ENCODE measurements at places on chromosomes 1 and 21. TPM values are rescaled to one million over a fixed set of nuclear protein-coding genes. Genes with fewer than 3 reads are reported as not detected.

GRCh38 chr21:34814529-34814951 lies 145.7 kb downstream of the CLIC6 start:
- no peak for DNase-seq
- H3K27ac ChIP-seq = no peak overlapping the region
- H3K27me3 ChIP-seq = no peaks in the 10 kb centered on the region
- no peak overlapping the region for H3K4me3 ChIP-seq

GRCh38 chr1:178528953-178529335 lies 16.0 kb downstream of the TEX35 start:
- no peak overlapping the region for H3K27ac ChIP-seq
- H3K4me3 ChIP-seq = no peak overlapping the region
- peaks cover 1% of the 10 kb centered on the region for H3K4me1 ChIP-seq
- no peak for DNase-seq

AUNIP gene
- total RNA-seq = 6.7 TPM

ITLN2 gene
- not detected for total RNA-seq

GRCh38 chr21:29305068-29305467 lies 6.3 kb downstream of the BACH1 start:
- no peak overlapping the region for H3K4me3 ChIP-seq
- no peaks in the 10 kb centered on the region for H3K27me3 ChIP-seq
- H3K4me1 ChIP-seq = peaks cover 48% of the 10 kb centered on the region
- no peak for DNase-seq

DNA sequence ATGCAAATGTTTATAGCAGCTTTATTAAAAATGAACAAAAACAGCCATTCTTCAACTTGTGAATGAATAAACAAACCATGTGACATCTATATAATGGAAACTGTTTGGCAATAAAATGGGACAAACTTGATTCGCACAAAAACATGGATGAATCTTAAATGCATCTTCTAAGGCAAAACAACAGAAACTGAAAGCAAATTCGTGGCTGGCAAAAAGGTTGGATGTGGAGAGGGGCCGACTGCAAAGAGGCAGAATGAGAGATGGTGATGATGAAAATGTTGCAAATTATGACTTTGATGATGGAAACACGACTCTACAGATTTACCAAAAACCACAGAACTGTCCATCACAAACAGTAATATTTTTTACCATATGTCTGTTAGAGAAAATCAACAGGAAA lies 327.0 kb upstream of the NR5A2 start:
- no peak overlapping the region for H3K4me3 ChIP-seq
- H3K27me3 ChIP-seq = peaks cover 18% of the 10 kb centered on the region
- no peaks in the 10 kb centered on the region for H3K4me1 ChIP-seq

KCNA3 gene
- 67.0 TPM for total RNA-seq

DNA sequence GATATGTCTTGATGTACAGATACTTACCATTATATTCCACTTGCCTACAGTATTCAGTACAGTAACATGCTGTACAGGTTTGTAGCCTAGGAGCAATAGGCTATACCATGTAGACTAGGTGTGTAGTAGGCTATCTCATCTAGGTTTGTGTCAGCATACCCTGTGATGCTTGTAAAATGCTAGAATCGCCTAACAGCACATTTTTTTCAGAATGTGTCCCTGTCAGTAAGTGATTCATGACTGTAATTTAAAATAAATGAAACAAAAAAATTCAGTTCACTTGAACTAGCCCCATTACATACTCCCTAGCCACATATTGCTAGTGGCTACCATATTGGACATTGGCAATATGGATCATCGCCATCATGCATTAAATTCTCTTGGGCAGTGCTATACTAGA lies 51.3 kb downstream of the CLIC4 start:
- peaks cover 7% of the 10 kb centered on the region for H3K36me3 ChIP-seq
- H3K27ac ChIP-seq = no peak overlapping the region
- no peak for DNase-seq
- H3K4me3 ChIP-seq = no peak overlapping the region

PHC2 gene
- 48.3 TPM for total RNA-seq

GJB3 gene
- not detected for total RNA-seq

GRCh38 chr1:45589861-45590260 lies 6.0 kb downstream of the NASP start:
- no peak overlapping the region for H3K4me3 ChIP-seq
- no peak for DNase-seq
- H3K36me3 ChIP-seq = peaks cover 22% of the 10 kb centered on the region
- H3K27me3 ChIP-seq = no peaks in the 10 kb centered on the region

TLR5 gene
- 1.0 TPM for total RNA-seq

- H3K4me3 ChIP-seq = no peak overlapping the region
- H3K27me3 ChIP-seq = peaks cover 4% of the 10 kb centered on the region
These were observed 22.3 kb downstream of the C1orf146 start for GRCh38 chr1:92240034-92240433.

DNA sequence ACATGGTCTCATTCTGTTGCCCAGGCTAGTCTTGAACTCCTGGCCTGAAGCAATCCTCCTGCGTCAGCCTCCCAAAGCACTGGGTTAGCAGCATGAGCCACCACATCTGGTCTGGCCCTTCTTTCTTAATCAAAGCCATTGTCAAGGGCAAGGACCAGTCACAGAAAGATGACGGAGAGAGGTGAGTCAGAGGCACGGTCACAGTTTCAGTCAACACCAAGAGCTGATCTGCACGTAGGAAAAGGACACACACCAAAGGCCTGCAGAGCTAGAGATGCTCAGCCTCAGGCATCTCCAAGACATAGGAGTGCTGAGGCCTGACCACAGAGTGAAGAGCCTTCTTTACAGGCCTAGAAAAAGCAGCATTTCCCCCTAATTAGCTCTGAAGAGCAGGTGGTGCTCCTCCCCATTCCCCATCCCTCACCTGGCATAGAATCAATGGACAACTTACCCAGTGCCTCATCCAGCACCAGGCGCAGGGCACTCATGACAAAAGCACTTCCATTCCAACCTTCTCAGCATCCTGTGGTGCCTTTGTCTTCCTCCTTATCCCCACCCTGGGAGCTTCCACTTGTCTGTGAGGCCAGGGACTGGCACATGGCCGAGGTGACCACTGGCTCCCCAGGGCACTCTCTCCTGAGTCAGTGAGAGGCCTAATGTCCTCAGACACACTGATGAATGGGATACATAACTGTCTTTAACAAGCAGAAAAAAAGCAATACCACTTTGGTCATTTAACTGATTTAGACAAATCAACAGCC lies 139.8 kb downstream of the AJAP1 start:
- no peaks in the 10 kb centered on the region for H3K4me1 ChIP-seq
- H3K36me3 ChIP-seq = no peaks in the 10 kb centered on the region

- H3K36me3 ChIP-seq = no peaks in the 10 kb centered on the region
- no peak overlapping the region for H3K4me3 ChIP-seq
- no peaks in the 10 kb centered on the region for H3K27me3 ChIP-seq
- no peak for DNase-seq
- H3K27ac ChIP-seq = no peak overlapping the region
- H3K4me1 ChIP-seq = no peaks in the 10 kb centered on the region
These were observed 80.7 kb downstream of the POU2F1 start for GRCh38 chr1:167301355-167301754.

OR2L5 gene
- total RNA-seq = 0.08 TPM

- H3K36me3 ChIP-seq = no peaks in the 10 kb centered on the region
- H3K27me3 ChIP-seq = no peaks in the 10 kb centered on the region
- no peak overlapping the region for H3K4me3 ChIP-seq
- DNase-seq = peak; percentile 30
- H3K4me1 ChIP-seq = peaks cover 7% of the 10 kb centered on the region
These were observed 42.1 kb downstream of the ARHGEF10L start for GRCh38 chr1:17581389-17582123.

DNA sequence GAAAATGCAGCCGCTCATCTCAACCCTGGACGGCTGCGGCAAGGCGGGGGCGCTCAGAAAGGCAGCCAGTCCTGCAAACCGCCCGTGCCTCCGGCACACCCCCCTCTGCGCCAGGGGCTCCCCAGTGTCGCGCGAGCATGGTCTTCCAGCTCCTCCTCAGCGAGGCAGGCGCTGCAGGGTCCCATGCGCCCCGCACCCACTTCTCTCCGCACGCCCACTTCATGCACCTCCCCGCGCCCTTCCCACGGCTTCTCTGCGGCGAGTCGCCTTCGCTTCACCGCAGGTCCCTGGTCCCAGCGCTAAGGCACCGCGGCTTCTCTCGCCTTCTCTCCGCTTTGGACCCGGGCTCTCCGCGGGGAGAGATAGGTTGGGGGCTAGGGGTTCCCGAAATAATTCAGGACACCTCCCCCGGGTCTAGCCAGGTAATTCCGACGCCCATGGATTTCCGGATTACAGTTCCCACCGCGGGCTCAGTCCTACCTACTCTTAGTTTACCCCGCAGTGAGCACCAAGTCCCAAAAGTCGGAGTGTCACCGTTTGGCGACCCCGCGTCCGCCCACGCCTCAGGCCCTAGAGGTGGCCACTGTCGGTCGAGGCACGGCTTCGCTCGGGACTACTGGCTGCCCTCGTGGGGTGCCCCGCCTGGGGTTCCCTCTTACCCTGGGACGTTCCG lies 67.5 kb downstream of the SYT2 start:
- no peaks in the 10 kb centered on the region for H3K36me3 ChIP-seq
- peaks cover 5% of the 10 kb centered on the region for H3K4me1 ChIP-seq
- H3K27ac ChIP-seq = no peak overlapping the region
- peaks cover 91% of the 10 kb centered on the region for H3K27me3 ChIP-seq
- DNase-seq = no peak

- H3K4me1 ChIP-seq = no peaks in the 10 kb centered on the region
- H3K4me3 ChIP-seq = no peak overlapping the region
- H3K36me3 ChIP-seq = no peaks in the 10 kb centered on the region
- DNase-seq = no peak
- no peak overlapping the region for H3K27ac ChIP-seq
These were observed 137.9 kb downstream of the ZSCAN20 start for GRCh38 chr1:33610391-33610790.

DNA sequence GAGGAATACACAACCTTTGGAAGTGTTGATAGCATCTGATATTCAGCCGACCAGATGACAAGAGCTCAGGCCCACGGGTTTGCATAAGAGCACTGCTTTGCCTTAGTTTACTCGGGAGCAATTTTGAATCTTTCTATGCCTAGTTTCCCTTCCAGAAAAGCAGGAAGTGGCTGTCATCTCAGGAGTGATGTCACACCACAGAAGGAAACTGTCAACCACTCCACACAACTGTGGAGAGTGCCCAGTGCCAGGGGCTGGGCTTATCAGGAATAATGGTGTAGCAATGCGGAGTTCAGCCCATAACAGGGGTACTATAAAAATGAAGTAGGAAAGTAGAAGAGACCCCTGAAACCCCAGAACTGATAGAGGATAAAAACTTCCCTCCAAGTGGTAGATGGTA lies 28.4 kb downstream of the NTPCR start:
- H3K27me3 ChIP-seq = no peaks in the 10 kb centered on the region
- DNase-seq = no peak
- peaks cover 25% of the 10 kb centered on the region for H3K4me1 ChIP-seq
- H3K4me3 ChIP-seq = no peak overlapping the region

GRCh38 chr1:154818911-154819310 lies 51.2 kb downstream of the KCNN3 start:
- DNase-seq = no peak
- peaks cover 2% of the 10 kb centered on the region for H3K27me3 ChIP-seq
- H3K36me3 ChIP-seq = no peaks in the 10 kb centered on the region
- H3K4me3 ChIP-seq = no peak overlapping the region
- H3K4me1 ChIP-seq = no peaks in the 10 kb centered on the region

DNA sequence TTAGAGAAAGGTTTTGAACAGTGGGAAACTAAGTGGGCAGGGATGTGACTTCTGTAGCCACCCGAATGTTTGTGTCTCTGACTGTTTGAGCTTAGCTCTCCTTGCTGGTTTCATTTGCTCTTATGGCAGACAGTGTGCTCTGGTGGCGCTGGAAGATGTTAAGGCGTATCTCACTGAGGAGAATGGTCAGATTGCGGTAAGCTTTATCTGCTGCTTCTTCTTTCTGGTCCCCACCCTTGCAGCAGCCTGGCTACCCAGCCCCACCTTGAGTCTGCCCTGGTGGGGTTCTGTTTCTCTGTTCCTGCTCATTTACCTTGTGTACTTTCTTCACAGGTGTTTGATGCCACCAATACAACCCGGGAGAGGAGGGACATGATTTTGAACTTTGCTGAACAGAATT lies 9.9 kb downstream of the PFKFB2 start:
- peaks cover 6% of the 10 kb centered on the region for H3K4me1 ChIP-seq
- no peak overlapping the region for H3K27ac ChIP-seq
- H3K36me3 ChIP-seq = no peaks in the 10 kb centered on the region
- DNase-seq = no peak
- no peaks in the 10 kb centered on the region for H3K27me3 ChIP-seq
- H3K4me3 ChIP-seq = no peak overlapping the region

GRCh38 chr21:31543191-31543590 lies 116.3 kb upstream of the SOD1 start:
- no peak overlapping the region for H3K4me3 ChIP-seq
- H3K36me3 ChIP-seq = no peaks in the 10 kb centered on the region
- no peak for DNase-seq

DNA sequence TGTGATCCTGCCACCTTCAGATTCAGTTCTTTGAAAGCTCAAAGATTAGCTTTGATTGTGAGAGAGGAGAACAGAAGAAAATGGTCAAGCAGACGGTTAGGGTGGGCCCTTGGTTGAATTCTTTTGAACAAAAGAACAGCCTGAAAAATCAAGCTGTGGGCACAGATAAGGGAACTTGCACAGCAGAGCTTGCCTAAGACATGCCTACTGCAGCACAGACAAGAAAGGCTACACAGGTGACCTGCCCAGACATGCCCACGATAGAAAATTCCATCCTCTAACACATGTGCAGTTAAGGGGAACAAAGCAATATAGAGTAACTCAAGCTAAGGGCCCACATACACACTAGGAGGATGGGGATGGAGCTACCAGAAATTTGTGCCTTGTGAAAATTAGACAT lies 512.5 kb upstream of the LRRC7 start:
- H3K4me1 ChIP-seq = no peaks in the 10 kb centered on the region
- H3K27ac ChIP-seq = no peak overlapping the region
- H3K36me3 ChIP-seq = no peaks in the 10 kb centered on the region

PTAFR gene
- total RNA-seq = 0.56 TPM

All from activated CD4-positive, alpha-beta T cell treated with anti-CD3 and anti-CD28 coated beads, Interleukin-2, amount 10 ng/mL, durations not matched to agents 7 days and 5 days (primary cell).